ENCODE measurements at places on chromosomes 16 and 17. TPM values are rescaled to one million over a fixed set of nuclear protein-coding genes. Genes with fewer than 3 reads are reported as not detected.

The GNAO1 gene
- not detected for total RNA-seq

The SPNS2 gene
- total RNA-seq: 63.4 TPM

GRCh38 chr16:19681637-19682036 is 36.4 kb downstream of the KNOP1 start:
- H3K27ac ChIP-seq: no peak overlapping the region
- H3K4me1 ChIP-seq: peaks cover 13% of the 10 kb centered on the region
- H3K36me3 ChIP-seq: peaks cover 7% of the 10 kb centered on the region
- DNase-seq: no peak

- H3K4me1 ChIP-seq: peaks cover 11% of the 10 kb centered on the region
- H3K4me3 ChIP-seq: no peak overlapping the region
- no peak for DNase-seq
- H3K27ac ChIP-seq: no peak overlapping the region
These were observed 27.6 kb downstream of the TRAP1 start for GRCh38 chr16:3689731-3690130.

- H3K4me3 ChIP-seq: no peak overlapping the region
- no peaks in the 10 kb centered on the region for H3K36me3 ChIP-seq
- no peak overlapping the region for H3K27ac ChIP-seq
These were observed 108.5 kb upstream of the CCL2 start for GRCh38 chr17:34146440-34147043.

GRCh38 chr17:49901460-49902331 is 53.8 kb upstream of the TAC4 start:
- H3K27me3 ChIP-seq: peaks cover 45% of the 10 kb centered on the region
- DNase-seq: peak; percentile 72
- peak overlapping the region; percentile 20 for H3K27ac ChIP-seq
- peaks cover 28% of the 10 kb centered on the region for H3K4me1 ChIP-seq
- no peak overlapping the region for H3K4me3 ChIP-seq

All from Calu3 (cell line).